IPS-NIHi11 (cell line): ENCODE measurements at places on chromosomes 3 and 15.

DNA sequence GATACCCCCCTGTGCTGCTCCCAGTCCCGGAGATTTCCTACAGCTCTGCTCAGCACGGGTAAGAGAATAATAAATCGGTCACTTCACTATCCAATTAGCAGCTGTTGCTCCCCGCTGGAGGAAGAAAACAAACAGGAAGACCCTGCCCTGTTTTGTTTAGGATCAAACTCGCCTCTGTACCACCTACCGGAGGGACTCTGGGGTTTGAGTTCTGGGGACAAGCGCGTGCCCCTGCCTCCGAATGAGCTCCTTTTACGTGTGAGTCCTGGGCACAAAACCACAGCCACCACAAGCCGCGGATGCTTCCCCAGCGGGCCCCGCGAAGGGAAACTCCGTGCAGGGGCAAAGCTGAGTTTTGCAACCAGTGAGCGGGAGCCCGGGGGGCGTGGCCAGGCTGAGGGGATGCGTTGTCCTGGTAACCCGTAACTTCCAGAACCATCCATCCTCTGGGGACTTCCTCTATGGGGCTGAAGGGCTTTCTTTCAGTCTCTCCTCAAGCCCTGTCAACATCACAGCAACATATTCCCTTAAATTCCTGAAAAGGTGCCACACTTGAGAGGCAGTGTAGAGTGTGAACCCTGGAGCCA, 315.7 kb upstream of the PROK2 start:
- DNase-seq, result peak; percentile 84

- no peak for DNase-seq
Measured at GRCh38 chr3:69094467-69095205, 9.9 kb downstream of the ARL6IP5 start.

GRCh38 chr3:107238787-107239186, 138.5 kb upstream of the CCDC54 start:
- DNase-seq, result no peak

DNA sequence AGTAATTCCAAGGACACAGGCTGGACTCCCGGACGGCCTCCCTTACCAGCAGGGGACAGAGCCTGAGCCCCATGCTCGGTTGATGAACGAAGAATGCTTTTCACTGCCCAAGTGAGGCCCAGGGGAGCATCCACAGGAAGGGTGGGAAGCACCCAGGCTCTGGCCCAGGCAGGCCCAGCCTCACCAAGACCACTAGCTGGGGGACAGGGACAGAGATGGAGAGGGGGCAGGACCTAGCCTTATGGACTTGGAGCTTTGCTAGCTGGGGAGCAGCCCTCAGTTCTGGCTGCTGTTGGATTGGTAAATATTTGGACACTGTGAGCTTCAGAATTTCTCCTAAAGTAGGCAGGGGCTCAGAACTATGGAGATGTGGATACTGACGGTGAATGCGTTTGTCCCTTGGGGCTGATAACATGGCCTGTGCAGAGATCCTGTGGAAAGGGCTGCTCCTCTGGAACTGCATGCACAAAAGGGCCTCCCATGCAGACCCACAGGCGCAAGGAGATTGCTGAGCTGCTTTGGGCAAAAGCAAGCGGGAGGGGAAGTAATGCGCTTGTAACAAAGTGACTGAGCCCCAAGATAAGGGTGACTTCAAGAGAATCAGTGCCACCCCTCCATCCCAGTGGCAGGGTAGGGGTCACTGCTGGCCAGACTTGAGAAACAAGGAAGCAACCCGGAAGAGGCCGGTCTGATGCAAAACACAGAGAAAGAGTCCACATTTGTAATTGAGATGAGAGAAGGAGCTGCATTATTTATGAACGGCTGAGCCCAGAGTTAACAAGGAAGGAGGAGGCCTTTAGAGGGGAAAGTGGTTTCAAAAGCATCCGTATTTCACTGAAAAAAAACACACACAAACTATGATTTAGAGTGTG, 70.1 kb upstream of the MEF2A start:
- DNase-seq, result no peak

- no peak for DNase-seq
Measured at GRCh38 chr15:83561661-83562060, 92.3 kb upstream of the ADAMTSL3 start.

- DNase-seq, result peak; percentile 4
Measured at GRCh38 chr3:115113367-115113766, 33.7 kb downstream of the ZBTB20 start.

- peak; percentile 30 for DNase-seq
Measured at GRCh38 chr15:33309602-33310276, 1.0 kb upstream of the RYR3 start.

DNA sequence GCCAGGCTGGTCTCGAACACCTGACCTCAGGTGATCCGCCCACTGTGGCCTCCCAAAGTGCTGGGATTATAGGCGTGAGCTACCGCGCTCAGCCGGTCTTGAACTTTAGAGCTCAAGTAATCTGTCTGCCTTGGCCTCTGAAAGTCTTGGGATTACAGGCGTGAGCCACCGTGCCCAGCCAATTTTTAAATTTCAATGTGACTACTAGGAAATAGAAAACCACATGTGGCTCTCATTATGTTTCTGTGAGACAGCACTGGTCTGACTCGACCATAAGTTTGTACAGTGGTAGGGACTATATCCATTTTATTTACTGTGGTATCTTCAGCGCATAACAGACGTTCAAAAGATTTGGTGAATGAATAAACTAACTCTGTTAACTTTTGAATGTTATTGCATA, 9.1 kb downstream of the ZFAND6 start:
- DNase-seq, result no peak

GRCh38 chr15:100835636-100836035, 44.0 kb upstream of the ALDH1A3 start:
- DNase-seq, result no peak

DNA sequence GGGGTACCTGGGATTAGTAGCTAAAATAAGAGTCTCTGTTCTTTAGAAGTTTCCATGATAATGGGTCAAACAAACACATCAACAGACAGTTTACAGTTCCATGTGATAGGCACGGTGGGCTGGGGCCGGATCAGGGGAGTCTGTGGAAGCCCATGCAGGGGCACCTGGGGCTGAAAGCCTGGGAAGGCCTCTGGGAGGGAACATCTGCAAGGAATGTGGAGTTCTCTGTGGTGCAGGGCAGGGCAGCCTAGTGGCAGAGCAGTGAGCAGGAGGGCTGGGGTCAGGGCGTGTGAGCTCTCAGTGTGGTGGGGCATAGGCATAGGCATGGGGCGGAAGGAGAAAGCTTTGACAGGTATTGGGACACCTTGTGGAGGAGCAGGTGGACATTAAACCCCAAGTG, 207.7 kb upstream of the TRIM42 start:
- peak; percentile 23 for DNase-seq

- DNase-seq, result no peak
Measured at GRCh38 chr3:177041730-177042551, 155.3 kb downstream of the TBL1XR1 start.

- DNase-seq, result peak; percentile 33
Measured at GRCh38 chr3:9715764-9716437, 12.3 kb downstream of the CPNE9 start.

GRCh38 chr3:14235003-14235911, 56.6 kb downstream of the LSM3 start:
- DNase-seq, result no peak

- DNase-seq, result no peak
Measured at GRCh38 chr15:69757186-69757585, 304.6 kb downstream of the RPLP1 start.

DNA sequence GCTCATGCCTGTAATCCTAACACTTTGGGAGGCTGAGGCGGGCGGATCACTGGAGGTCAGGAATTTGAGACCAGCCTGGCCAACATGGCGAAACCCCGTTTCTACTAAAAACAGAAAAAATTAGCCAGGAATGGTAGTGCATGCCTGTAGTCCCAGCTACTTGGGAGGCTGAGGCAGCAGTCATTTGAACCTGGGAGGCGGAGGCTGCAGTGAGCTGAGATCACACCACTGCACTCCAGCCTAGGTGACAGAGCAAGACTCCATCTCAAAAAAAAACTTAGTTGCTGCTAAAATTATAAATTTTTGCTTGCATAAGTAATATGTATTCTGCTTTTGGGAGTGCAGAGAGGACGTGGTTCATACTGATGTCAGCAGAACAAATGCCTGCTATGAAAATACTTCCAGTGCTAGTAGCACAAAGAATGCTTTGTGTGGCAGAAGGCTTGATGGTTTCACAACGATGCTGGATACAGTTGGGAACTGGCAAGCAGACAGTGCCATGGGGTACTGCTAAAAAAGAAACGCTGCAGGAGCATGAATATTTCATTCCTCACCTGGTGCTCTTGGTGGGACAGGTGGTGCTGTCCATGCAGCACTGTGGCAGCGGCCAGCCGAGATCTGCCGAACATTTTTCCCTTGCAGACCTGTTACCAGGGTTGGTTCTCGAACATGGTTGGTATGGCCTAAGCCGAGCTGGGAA, 31.1 kb downstream of the FBXL22 start:
- DNase-seq, result no peak

DNA sequence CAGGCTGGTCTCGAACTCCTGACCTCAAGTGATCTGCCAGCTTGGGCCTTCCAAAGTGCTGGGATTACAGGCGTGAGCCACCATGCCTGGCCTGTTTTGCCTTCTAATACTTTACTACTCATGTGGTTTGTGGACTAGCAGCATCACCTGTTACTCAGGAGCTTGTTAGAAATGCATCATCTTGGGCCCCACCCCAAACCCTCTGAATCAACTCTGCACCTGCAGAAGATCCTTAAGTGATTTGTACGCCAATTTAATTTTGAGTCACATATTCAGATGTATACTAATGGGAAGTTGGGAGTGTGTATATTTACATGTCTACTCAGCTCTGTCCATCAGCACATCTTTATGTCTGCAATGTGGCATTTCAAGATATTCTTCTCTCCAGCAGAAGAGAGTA, 6.1 kb downstream of the TBC1D21 start:
- DNase-seq, result no peak

- DNase-seq, result no peak
Measured at GRCh38 chr3:20052851-20053250, 12.6 kb downstream of the KAT2B start.

- no peak for DNase-seq
Measured at GRCh38 chr3:172202797-172203196, 163.4 kb downstream of the FNDC3B start.

- DNase-seq, result no peak
Measured at GRCh38 chr3:140766465-140766864, 88.6 kb downstream of the TRIM42 start.

GRCh38 chr15:67101911-67102598, 36.7 kb downstream of the SMAD3 start:
- DNase-seq, result no peak

DNA sequence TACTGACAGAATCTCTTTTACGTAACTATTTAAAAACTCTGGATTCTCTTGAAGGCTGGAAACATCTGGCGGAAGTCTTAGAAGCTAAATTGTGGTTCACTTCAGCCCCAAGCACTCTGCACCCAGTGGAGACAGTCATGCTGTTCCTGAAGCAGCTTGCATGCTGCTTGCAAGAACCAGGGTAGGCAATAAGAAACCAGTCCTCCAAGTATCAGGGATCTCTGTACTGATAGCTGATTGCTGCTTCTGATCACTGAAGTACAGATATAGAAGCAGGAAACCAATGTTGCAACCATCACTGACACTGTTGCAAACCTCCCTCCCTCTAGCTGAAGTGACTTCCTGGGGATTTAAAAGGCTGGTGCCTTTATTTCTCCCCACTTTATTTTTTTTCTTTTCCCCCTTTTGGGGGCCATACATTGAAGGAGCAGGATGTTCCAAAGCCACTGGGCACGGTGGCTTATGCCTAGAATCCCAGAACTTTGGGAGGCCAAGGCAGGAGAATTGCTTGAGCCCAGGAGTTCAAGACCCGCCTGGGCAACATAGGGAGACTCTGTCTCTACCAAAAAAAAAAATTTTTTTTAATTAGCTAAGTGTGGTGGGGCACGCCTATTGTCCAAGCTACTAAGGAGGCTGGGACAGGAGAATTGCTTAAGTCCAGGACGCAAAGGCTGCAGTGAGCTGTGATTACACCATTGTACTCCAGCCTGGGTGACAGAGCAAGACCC, 15.3 kb downstream of the SPCS1 start:
- DNase-seq, result no peak

GRCh38 chr3:152208439-152208838, 60.3 kb upstream of the MBNL1 start:
- no peak for DNase-seq

GRCh38 chr3:31145062-31145461, 250.6 kb upstream of the GADL1 start:
- no peak for DNase-seq

DNA sequence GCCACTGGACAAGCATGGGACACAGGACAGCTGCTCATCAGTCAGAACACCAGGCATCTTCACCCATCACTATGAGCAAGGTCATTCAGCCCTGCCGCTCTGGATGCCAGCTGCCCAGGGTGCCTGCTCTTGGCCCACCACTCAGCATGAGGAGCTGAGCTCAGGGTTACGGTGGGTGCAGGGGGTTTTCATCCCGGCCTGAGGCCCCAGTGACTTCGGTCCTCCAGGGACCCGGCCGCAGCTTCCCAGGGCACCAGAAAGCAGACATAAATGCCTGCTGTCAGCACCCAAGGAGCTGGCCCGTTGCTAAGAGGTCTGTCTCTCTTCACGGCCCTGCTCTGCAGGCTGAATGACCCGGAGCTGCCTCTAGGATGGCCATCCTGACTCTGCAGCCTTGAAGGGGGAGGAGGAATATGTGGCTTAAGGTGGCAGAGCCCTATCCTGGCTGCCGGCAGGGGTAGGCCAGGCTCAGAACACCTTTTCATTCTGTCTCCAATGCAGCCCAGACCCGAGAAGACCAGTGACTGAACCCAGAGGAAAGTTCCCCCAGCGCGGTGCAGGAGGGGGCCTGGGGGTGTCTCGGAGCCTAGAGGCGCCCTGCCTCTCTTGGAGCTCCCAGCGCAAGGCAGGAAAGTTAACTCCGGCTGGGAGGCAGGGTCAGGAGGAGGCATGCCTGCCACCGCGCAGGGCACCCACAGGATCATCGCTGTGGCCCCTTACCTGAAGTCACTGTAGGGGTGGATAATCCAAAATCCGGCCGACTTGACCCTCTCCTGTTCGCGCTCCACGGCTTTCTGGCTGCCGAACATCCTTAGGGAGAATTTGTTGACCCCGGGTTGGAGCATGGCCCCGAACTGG, 1.8 kb downstream of the HCN4 start:
- peak; percentile 73 for DNase-seq
